Activated naive CD8-positive, alpha-beta T cell treated with anti-CD3 and anti-CD28 coated beads, Interleukin-2, amount 10 ng/mL, durations not matched to agents 7 days and 5 days (primary cell): ENCODE measurements at places on chromosomes 1 and 21. TPM values are rescaled to one million over a fixed set of nuclear protein-coding genes. Genes with fewer than 3 reads are reported as not detected.

DNA sequence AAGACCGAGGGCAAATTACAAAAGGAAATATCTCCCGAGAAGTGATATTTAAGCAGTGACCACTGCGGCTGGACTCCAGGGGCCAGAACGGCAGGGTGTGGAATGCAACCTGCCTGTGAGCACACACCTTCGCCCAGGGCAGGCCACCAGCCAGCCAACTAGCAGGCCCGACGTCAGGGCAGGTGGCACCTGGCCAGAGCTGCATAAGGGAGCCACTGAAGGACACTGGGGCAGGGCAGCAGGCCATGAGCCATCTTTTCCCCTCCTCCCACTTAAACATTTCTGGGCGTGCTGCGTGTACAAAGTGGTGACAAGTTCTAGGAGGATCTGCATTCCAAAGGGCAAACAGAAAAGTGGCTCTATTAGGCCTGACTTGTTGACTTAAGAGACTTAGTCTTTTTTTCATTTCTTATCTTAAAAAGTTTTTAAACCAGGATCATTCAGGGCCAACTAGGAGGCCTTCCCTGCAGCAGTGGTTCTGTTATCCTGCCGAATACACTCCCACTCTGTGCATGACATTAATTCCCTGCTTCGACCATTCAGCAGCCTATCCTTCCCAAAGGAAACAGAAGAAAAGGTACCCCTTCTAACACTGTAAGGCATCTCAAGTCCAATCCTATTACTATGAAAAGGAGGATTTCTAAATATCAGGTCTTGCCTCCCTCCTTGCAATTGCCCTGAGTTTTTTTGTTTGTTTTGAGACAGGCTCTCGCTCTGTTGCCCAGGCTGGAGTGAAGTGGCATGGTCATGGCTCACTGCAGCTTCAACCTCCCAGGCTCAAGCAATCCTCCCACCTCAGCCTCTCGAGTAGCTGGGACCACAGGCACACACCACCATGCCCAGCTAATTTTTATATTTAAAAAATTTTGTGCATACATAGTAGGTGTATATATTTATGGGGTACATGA lies 96.3 kb downstream of the BCAR3 start:
- DNase-seq: no peak
- H3K27me3 ChIP-seq: no peaks in the 10 kb centered on the region
- H3K27ac ChIP-seq: no peak overlapping the region
- peaks cover 16% of the 10 kb centered on the region for H3K4me1 ChIP-seq

- H3K36me3 ChIP-seq: no peaks in the 10 kb centered on the region
- no peak for DNase-seq
- H3K27me3 ChIP-seq: peaks cover 32% of the 10 kb centered on the region
- H3K4me3 ChIP-seq: no peak overlapping the region
Measured at GRCh38 chr1:33433509-33434362, 2.8 kb upstream of the PHC2 start.

GRCh38 chr1:116568662-116569380 lies 2.0 kb downstream of the CD58 start:
- H3K27ac ChIP-seq: peak overlapping the region; percentile 30
- no peak for DNase-seq
- peaks cover 31% of the 10 kb centered on the region for H3K36me3 ChIP-seq
- peaks cover 51% of the 10 kb centered on the region for H3K4me1 ChIP-seq
- H3K27me3 ChIP-seq: peaks cover 3% of the 10 kb centered on the region
- H3K4me3 ChIP-seq: peak overlapping the region; percentile 86

- H3K36me3 ChIP-seq: peaks cover 14% of the 10 kb centered on the region
- peak overlapping the region; percentile 75 for H3K4me3 ChIP-seq
- H3K4me1 ChIP-seq: peaks cover 35% of the 10 kb centered on the region
- no peak for DNase-seq
- H3K27me3 ChIP-seq: no peaks in the 10 kb centered on the region
- peak overlapping the region; percentile 89 for H3K27ac ChIP-seq
Measured at GRCh38 chr1:23103001-23103889, 65.4 kb downstream of the LUZP1 start.

DNA sequence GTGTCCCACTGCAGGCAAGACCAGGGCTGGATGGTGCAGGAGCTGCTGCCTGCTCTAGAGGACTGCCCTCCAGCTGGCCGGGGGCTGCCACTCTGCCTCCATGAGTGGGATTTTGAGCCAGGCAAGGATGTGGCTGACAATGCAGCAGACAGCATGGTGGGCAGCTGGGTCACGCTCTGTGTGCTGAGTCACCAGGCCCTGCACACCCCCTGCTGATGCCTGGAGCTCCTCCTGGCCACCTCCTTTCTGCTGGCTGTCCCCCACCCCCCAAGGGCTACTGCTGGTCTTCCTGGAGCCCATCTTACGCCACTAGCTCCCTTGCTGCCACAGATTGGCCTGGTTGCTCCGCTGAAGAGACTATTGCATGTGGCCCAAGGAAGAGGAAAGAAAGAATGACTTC lies 3.9 kb upstream of the ZSCAN20 start:
- H3K4me1 ChIP-seq: peaks cover 32% of the 10 kb centered on the region
- no peaks in the 10 kb centered on the region for H3K36me3 ChIP-seq

- peaks cover 11% of the 10 kb centered on the region for H3K36me3 ChIP-seq
- peaks cover 7% of the 10 kb centered on the region for H3K4me1 ChIP-seq
- no peak for DNase-seq
- H3K27ac ChIP-seq: no peak overlapping the region
- no peaks in the 10 kb centered on the region for H3K27me3 ChIP-seq
Measured at GRCh38 chr1:197958438-197959305, 41.5 kb downstream of the LHX9 start.

DNA sequence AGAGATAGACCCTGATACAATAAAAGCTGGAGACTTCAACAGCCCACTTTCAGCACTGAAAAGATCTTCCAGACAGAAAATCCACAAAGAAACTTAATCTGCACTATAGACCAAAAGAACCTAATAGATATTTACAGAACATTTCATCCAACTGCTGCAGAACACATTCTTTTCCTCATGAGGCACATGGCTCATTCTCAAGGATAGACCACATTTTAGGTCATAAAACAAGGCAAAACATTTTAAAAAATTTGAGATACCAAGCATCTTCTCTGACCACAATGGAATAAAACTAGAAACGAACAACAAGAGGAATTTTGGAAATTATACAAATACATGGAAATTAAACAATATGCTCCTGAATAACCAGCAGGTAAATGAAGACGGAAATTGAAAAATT lies 15.0 kb upstream of the IL20 start:
- peaks cover 31% of the 10 kb centered on the region for H3K27me3 ChIP-seq
- H3K4me1 ChIP-seq: no peaks in the 10 kb centered on the region
- H3K36me3 ChIP-seq: peaks cover 4% of the 10 kb centered on the region
- H3K4me3 ChIP-seq: no peak overlapping the region

The OLFML3 gene
- 0.45 TPM for total RNA-seq

The GALE gene
- total RNA-seq: 19.4 TPM

The GABRD gene
- not detected for total RNA-seq

The NTNG1 gene
- total RNA-seq: 0.30 TPM

The MX1 gene
- 666 TPM for total RNA-seq
